SK-MEL-5 (cell line): ENCODE measurements at places on chromosomes 2 and 18. TPM values are rescaled to one million over a fixed set of nuclear protein-coding genes. Genes with fewer than 3 reads are reported as not detected.

OST4 gene
- total RNA-seq = 408 and 444 TPM in 2 replicates

CD8B gene
- not detected in 2 replicates for total RNA-seq

THUMPD2 gene
- total RNA-seq = 12.1 and 14.7 TPM in 2 replicates

GKN1 gene
- total RNA-seq = not detected in 2 replicates

SERPINB13 gene
- total RNA-seq = not detected in 2 replicates

KRTCAP3 gene
- total RNA-seq = not detected in 2 replicates

GRCh38 chr18:43719267-43719795 is 442.0 kb upstream of the SYT4 start:
- DNase-seq = no peak

- DNase-seq = peak; percentile 65
These were observed 24.8 kb upstream of the RPE start for GRCh38 chr2:209977386-209978239.

DNA sequence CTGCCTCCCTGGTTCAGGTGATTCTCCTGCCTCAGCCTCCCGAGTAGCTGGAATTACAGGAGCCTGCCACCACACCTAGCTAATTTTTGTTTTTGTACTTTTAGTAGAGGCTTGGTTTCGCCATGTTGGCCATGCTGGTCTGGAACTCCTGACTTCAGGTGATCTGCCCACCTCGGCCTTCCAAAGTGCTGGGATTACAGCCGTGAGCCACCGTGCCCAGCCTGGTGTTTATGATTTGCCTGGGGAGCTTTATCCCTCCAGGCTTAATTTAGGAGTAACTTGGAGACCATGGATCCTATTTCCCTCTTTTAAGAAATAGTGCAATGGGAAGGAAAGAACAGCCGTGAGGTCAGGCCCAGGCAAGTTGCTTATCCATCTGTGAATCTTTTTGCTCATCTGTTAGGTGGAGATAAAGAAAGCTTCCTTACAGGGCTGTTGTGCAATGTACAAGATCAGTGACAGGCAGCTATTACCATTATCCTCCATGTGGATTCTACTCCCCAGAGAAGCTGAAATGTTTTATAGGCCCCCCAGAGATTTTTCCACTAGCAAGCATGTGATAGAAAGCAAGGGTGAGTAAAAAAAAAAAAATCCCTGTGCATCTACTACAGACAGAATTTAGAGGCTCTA is 104.9 kb upstream of the MGAT5 start:
- DNase-seq = no peak

- peak; percentile 20 for DNase-seq
These were observed 545.3 kb downstream of the TSN start for GRCh38 chr2:122300758-122301157.

DNA sequence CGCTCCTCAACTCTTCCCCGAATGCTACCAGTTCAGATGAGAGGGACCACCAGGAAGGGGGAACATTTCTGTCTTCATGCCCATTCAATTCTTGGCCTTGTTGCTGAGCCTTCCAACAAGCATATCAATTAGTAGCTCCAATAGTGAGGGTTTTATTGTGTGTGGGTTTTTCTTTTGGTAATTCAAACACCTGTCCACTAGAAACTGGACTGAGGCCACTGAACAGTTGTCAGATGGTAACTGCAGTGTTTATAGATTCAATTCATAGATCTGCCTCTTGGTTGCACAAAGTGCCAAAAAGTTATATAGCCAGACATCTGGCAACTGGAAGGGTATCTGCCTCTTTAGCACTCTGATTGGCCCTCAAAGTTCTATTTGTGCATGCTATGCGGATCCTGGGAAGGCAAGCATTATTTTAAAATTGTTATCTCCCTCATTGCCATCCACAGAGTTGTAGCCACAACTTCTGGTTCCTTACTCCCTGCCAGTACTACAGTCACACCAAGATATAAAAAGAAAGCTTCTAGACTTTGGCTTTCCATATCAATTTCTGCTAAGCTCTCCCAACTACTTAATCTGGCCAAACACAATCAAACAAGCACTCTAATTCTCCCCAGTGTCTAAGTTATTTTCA is 83.3 kb upstream of the ZNF521 start:
- no peak for DNase-seq

- no peak for DNase-seq
These were observed 550.3 kb upstream of the TNP1 start for GRCh38 chr2:217409949-217410680.

- DNase-seq = no peak
These were observed 18.7 kb upstream of the COLEC12 start for GRCh38 chr18:519019-519879.

- DNase-seq = peak; percentile 75
These were observed 56.2 kb downstream of the EFR3B start for GRCh38 chr2:25098056-25098455.

DNA sequence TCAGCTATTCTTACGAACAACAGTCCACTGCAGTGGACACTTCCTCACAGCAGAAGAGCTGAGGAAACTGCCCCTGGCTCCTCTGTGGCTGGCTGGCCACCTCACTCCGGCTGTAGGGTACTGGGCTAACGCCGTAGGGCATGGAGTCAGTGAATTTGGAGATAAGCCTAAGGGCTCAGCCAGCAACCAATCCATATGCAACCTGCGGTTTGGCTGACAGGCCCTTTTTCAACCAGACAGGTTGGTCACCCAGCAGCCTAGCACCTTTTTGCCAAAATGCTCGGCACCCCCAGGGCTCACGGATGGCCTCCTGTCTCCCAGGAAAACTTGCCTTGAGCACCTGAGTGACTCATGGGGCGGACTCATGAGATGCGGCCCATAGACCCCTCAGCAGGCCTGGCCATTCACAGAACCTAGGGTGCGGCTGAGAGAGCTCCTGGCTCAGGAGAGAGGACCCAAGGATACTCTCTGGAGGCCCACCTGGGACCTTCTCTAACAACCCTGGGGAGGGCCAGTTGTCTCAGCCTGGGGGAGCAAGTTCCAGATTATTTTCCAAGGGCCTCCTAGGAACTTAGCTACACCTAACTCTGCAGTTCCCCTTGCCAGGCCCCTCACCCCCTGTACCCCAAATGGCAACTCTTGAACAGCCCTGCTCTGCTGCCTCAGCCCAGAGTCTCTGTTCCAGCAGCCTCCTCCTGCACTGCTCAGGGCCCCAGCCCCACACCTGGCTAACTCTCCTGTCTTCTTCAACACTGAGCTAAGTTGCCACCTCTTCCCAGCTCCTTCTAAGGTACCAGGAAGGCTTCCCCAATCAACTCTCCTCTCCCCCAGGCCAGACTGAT is 252.1 kb downstream of the CYP26B1 start:
- no peak for DNase-seq

- DNase-seq = no peak
These were observed 1242.3 kb upstream of the CELF4 start for GRCh38 chr18:38807915-38808314.

DNA sequence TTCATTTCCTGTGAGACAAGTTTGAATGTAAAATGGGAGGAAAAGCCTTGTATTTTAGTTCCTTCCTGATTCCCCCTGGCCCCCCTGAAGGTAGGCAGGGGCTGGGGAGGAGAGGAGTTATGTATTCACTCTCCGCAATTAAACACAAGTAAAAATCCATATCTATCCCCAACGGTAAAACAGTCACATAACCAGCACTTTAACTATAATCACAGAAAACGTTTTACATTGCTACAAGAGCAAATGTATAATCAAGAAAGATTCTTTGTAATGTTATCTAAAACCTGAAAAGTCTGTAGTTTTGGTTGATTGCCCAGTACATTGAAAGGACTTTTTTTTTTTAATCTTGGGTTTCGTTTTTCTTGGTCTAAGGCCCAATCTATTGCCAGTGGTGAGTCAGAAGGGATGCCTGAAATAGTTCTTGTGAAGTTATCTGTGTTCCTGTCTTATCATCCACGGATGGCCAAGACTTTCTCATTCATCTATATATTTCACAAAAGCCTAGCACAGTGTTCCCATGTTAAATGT is 34.5 kb upstream of the CCNYL1 start:
- DNase-seq = peak; percentile 24

GRCh38 chr2:171807831-171808393 is 86.1 kb downstream of the SLC25A12 start:
- DNase-seq = peak; percentile 3

DNA sequence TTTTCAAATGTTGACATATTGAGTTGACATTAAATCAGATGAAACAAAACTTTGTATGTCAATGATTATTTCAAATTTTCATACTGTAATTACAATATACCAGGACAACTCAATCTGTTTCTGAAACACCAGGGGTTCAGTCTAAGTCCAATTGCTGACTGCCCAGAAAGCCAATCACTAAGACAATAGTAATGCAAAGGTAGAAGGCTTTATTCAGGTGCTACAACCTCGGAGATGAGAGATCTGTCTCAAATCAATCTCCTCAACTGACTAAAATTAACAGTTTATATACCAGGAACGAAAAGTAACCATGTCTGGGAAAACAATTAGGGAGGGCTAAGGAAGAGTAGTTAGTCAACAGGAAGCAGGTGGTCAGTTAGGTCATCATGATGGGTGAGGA is 1400.4 kb downstream of the SUCLG1 start:
- DNase-seq = no peak

GRCh38 chr2:85323351-85323987 is 4.3 kb downstream of the TGOLN2 start:
- DNase-seq = no peak

- no peak for DNase-seq
These were observed 24.3 kb upstream of the ARHGAP25 start for GRCh38 chr2:68710336-68710735.

- DNase-seq = no peak
These were observed 39.1 kb downstream of the ATOH8 start for GRCh38 chr2:85792783-85793441.

DNA sequence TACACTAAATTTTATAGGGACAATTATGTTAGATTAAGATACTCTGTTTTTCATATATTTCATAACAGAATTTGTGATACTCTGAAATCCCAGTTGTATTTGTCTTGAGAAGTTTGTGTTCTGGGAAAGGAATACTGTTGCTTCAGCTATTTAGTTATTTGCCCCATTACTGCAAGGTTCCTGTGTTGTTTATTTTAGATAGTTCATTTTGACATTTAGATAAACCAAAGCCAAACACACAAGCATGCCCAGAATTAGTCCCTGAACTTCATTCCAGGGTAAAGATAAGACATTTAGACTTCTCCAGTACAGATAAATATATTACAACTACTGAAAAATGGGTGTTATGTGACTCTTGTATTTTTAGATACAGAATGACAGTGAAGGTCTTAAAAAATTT is 74.7 kb downstream of the BMPR2 start:
- DNase-seq = no peak
